ENCODE measurements at places on chromosomes 3 and 15.
A peak's percentile ranks its signal among the peaks of the same experiment; 100 is the strongest.

DNA sequence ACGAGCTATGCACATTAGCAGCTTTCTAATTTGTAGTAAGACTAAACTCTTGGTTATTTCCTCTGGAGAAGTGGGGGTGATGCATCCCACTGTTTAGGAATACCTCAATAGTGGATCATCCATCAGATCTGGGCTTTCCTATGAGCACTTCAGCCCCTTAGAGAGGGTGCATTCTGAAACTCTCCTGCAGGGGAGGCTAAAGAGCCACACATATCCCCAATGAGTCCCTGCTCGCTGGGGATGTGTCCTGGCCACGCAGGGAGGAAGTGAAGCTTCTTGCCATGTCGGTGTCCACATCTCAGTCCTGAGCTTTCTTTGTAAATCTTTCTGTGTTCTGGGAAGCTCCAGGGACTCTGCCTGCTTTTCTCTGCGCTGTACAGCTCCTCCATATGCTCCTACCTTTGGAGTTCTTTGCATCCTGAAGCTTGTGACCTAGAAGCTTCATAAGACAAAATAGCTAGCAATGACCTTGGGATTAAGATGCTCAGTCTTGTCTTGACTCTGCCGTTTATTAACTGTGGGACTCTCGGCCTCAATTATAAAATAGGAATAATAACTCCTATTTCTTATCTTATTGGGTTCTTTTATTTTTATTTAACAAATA lies 28.3 kb upstream of the MASP1 start:
- DNase-seq: no peak

DNA sequence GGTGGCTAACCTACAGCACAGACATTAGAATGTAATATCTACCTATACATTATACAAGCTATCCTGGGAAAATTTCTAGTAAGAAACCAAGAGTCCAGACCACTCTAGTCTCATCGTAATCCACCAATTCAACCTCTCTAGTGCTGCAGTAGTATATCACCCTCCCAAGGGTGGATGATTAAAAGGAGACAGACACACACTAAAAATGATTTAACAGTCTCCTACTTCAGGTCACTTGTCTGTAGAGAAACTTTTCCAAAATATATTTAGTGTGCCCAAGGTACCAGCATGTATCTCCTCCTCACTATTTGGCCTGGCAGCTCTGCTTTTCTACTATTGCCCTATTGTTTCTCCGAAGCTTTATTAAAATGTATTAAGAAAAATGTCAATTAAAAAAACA lies 45.0 kb downstream of the ZBTB20 start:
- DNase-seq: no peak

- no peak for DNase-seq
Observed at GRCh38 chr3:10779293-10779805, 36.7 kb upstream of the SLC6A11 start.

- no peak for DNase-seq
Observed at GRCh38 chr3:138939561-138940241, 7.2 kb downstream of the FOXL2 start.

DNA sequence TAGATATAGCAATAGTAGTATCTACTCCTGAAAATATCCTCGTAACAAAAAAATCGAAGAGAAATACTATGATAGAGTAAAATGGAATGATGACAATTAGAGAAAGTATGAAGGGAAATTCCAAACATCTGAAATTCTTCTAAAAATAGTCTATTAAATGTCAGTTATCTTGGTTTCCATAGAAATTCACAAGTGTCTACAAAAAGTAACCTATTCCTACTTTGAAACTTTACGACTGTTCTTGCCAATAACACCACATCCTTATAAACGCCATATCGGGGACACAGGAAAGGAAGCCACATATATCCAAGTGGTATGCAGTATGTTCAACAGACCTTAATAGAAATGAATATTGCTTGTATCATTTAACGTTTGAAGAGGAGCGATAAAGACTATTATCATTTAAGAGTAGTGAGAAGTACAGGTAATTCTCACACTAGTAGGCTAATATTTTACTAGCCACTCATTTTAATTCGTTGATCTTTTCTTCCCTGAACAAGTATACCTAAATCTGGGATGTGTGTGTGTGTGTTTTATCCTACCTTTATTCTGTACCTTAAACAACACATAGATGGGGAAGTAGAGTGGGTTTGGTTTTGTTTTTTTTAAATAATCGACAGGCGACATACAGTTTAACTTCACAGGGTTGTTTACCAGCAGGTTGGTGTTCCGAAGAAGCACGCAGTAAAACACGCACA lies 1.2 kb downstream of the GPR176 start:
- no peak for DNase-seq

- no peak for DNase-seq
Observed at GRCh38 chr15:41922353-41922752, 28.5 kb upstream of the SPTBN5 start.

DNA sequence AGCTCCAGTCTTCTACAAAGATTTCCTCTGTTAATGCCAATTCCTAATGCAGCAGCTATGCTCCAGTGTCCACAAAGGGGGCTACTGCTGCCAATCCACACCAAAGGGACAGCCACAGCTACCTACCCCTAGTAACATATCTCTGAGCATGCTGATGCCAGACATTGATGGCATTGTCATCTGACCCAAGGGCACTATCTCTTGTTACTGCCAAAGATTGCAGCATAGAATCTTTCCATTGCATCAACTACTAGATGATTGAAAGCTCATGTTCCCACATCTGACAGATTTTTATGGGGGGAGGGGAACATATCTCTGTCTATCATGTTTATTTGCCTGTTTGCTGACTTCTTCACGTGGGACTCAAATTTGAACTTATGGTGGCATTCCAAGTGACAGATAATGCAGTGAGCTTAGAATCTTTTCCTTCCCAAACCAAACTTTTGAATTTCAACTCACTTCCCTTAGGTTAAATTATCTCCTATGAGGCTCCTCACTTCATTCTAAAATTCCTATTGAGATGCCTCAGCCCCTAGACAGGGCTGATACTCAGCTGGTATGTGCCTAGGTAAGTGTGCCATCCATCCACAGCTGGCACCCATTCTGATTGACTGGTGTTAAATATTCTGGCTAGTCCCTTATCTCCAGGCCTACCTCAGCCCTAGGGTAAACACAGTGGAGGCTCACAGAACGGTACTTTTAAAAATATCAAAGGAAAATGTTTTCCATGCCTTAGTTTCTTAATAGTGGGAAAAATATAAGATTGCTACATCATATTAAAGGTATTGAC lies 100.3 kb downstream of the STRIT1 start:
- DNase-seq: no peak

DNA sequence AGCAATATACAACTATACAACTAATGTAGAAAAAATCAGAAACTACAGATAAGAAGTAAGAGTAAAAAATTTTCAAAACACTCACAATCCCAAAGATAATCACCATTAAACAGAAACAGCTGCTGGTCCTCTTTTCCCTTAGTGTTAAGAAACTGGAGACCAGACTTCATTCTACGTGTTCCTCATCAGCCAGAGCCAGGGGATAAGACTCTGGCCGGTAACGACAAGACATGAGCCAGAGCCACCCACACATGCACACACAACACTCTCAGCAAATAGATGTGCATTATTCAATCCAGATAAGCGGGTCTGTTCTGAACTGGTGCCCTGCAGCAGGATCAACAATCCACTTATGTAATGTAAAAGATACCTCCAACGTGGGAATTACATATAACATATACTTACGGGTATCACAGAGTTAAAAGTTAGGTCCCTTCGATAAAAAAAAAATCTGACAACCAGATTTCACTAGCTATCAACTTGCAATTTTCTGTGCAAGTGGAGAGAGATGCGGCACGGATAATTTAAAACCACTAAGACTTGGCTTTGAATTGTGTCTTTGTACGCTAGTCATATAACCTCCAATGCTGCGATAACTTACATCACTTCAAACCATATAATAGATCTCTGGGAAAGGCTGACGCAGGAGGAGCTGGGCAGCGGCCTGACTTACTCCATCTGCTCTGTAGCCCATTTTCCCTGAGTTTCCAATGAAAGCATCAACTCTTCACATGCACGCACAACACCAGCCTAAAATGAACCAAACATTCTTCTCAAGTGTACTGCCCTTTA lies 17.8 kb downstream of the PRICKLE2 start:
- DNase-seq: no peak

- no peak for DNase-seq
Observed at GRCh38 chr3:145124900-145125678, 1035.9 kb downstream of the PLOD2 start.

GRCh38 chr3:52087731-52088130 lies 31.4 kb upstream of the DUSP7 start:
- no peak for DNase-seq

- DNase-seq: no peak
Observed at GRCh38 chr3:30098653-30099455, 507.5 kb upstream of the TGFBR2 start.

DNA sequence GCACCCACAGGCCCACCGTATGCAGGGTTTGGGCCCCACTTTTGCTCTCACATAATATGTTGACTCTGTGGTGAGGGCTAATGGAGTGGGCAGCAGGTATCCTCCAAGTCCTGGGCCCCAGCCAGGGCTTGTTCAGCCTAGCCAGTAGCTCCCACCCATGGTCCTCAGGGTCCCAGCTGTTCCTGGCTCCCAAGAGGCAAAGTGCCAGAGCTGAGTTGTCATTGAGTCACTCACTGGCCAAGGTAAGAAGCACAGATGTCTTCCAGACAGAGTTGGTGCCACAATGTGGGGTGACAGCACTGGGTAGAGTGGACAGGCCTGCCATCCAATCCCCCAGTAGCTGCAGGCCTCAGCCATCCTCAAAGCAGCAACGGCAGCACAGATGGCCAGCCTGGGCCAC lies 4.3 kb downstream of the SHF start:
- DNase-seq: no peak

DNA sequence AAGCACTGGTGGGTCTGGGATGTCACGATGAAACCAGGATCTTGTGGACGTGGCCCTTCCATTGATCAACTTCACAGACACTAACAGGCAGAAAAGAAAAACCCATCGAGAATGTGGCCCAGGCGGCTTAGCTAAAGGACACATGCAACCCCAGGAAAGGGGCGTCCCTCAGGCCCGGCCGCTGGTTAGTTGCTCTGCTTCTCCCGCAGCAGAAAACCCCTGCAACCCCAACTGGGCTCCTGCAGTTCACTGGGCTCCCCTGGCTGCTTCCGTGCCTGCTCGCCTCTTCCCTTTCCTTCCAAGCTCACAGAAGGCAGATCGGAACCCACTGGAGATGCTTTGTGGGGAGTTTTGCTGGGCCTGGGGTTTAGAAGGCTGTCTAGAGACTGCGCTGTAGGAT lies 1.1 kb downstream of the GASK1A start:
- no peak for DNase-seq

- no peak for DNase-seq
Observed at GRCh38 chr15:41407341-41407740, 5.0 kb upstream of the NDUFAF1 start.

DNA sequence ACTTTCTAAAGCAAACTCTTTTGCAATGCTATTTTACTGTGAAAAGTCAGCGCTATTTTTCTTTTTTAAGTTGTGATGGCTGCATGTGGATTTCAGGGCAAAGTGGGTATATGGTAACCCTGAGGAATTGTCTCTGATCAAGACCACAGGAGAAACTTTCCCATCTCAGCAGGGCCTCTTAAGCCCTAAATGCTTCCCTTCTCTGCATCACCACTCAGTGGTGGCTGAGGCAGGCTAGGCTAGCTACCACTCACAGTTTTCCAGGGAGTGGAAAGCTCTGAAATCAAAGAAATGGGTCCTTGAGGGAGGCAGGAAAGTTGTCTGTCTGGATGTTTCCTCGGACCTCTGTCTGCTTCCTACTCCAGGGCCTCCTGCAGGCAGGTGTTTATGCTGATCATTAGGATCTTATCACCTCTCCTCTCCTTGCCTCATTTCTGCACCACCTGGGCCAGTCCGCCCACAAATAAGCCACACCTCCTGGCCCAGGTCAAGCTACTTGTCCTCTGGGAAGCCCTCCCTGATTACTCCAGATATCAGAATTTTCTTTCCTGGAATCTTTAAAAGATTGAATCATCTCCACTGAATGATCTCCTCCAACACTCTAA lies 37.0 kb downstream of the CEMIP start:
- DNase-seq: no peak

GRCh38 chr3:132730891-132731580 lies 8.8 kb upstream of the NPHP3 start:
- no peak for DNase-seq

- DNase-seq: no peak
Observed at GRCh38 chr3:58522759-58523425, 14.1 kb downstream of the ACOX2 start.

DNA sequence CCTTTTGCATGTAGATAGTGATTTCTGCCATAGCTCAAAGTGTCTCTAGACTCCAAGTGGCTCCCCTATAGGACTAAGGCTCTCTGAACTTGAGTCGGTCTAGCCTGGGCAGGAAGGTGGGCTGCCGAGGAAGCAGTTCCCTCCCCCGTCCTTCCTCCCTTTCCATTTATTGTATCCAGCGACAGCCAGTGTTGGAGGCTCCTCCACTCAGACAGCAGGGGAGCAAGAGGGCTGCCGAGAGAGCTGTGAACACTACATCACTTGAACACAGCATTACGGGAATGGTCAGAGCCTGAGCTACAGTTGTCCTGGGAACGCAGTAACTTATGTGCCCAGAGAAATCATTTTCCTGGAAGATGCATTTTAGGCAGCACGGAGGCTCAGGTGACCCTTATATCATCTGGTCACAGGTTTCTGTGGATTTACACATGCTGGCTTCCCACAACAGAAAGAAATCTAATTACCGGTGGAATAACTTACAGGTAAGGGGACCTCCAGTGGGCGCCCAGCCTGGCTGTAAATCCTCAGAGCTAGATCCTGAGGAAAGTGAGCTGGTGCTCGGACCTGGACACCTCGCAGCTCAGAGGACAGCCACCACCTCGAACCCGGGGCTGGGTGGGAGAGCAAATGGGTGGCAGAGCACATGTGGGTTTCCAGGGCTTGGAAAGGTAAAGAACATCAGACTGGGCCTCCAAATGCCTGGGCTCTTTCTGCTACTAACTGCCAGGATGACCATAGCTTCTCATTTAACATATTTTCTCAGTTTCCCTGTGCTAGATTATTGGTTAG lies 197.1 kb downstream of the UACA start:
- peak; percentile 20 for DNase-seq

GRCh38 chr15:70099967-70100473 lies 2.3 kb upstream of the TLE3 start:
- DNase-seq: no peak

GRCh38 chr15:99475754-99476412 lies 89.9 kb upstream of the MEF2A start:
- no peak for DNase-seq

GRCh38 chr3:72682936-72683452 lies 165.3 kb downstream of the SHQ1 start:
- DNase-seq: no peak

DNA sequence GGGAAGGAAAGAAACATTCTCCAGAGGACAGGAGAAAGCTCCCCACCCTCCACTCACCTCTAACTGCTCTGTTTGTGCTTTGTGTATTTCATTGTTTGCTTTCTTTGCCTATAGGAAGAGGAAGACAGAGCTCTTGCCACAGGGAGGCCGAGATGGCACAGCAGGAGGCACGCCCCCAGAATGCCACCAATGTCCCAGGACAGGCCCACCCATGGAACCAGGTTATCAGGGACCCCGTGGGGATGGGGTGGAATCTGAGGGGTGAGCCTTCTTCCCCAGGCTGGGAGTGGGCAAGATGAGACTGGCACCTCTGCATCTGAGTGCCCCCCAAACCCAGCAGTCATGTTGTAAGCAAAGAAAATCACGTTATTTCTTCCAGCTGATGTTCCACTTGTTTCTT lies 155.8 kb downstream of the TBC1D2B start:
- DNase-seq: no peak
